ENCODE measurements at places on chromosomes 1 and 21.

GRCh38 chr1:155970531-155971167 is 7.7 kb downstream of the ARHGEF2 start:
- DNase-seq, result no peak

DNA sequence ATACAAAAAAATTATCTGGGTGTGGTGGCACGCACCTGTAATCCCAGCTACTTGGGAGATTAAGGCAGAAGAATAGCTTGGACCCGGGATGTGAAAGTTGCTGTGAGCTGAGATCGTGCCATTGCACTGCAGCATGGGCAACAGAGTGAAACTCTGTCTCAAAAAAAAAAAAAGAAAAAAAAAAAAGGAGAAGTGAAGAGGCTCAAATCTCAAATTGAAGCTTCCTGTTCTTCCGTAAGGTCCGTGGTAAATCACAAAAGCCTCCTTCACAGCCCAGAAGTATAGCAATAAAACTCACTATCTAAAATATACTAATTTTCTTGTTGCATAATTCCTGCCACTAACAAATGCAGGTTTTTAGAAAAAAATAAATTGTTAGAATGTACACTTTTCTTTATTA is 498.2 kb upstream of the BRINP3 start:
- no peak for DNase-seq

DNA sequence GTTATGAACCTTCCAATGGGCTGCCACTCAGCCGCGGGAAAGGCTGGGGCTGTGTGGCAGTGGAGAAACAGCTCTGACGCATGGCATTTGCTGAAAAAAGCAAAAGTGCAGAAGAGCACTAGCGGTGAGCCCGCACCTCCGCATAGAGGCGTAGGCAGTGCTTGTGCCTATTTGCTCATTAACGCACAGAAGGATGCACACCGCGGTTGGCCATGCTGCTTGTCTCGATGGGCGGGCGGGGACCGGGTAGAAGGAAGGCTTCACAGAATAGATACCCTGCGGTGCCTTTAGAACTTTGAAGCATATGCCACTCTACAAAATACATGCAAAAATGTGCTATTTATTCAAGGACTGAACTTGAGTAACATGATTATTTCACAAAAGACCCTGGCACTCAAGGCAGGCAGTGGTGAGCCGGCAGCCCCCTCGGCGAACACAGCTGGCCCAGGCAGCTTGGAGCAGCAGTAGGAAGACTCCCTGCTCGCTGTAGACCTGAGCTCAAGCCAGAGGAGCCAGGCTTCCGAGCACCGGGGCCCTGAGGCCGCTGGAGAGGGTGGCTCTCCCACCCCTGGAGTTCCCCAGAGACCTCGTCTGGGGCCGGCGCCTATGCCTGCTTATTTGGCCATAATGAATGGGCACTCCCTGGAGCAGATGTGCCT is 71.5 kb downstream of the SIK1 start:
- DNase-seq, result no peak

GRCh38 chr21:16563795-16564194 is 834.0 kb downstream of the USP25 start:
- no peak for DNase-seq

- no peak for DNase-seq
Observed at GRCh38 chr21:37631319-37632117, 264.9 kb downstream of the DYRK1A start.

DNA sequence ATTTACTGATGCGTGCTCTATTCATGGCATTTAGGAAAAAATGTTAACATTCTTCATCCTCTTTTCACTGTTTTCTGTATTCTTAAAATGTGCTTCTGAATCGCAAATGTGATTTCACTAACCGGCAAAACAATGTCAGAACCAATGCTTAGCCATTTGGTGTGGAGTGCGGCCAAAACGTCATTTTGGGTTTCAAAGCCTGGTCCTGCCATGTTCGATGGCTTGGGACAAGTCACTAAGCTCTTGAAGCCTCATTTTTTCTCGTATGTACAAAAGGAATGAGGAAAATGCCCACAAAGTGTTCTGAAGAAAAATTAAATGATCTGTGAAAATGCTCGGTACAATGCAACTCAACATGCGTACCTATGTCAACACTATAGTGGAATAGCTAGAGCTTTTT is 175.3 kb downstream of the APP start:
- DNase-seq, result no peak

GRCh38 chr1:36304970-36305914 is 926 bp upstream of the SH3D21 start:
- no peak for DNase-seq

DNA sequence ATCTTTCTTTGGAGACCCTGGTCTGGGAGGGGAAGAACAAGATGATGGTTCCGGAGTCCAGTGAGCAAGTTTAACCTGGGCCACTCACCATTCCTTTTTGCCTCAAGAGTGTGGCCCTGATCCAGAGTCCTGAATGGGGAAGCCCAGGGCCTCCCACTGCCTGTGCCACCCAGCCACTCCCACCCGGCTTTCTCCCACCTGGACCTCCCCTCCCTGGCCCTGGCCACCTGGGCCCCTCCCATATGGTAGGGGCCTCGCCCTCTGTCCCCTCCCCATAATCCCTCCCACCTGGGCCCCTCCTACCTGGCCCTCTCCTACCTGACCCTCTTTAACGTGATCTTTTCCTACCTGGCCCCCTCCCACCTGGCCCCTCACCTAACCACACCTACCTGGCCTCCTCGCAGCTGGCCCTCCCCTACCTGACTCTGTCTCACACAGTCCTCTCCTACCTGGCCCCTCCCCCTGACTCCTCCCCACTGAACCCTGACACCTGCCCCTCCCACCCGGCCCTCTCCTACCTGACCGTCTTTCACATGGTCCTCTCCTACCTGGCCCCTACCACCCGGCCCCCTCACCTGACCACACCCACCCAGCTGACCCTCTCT is 220.7 kb upstream of the VAMP3 start:
- no peak for DNase-seq

DNA sequence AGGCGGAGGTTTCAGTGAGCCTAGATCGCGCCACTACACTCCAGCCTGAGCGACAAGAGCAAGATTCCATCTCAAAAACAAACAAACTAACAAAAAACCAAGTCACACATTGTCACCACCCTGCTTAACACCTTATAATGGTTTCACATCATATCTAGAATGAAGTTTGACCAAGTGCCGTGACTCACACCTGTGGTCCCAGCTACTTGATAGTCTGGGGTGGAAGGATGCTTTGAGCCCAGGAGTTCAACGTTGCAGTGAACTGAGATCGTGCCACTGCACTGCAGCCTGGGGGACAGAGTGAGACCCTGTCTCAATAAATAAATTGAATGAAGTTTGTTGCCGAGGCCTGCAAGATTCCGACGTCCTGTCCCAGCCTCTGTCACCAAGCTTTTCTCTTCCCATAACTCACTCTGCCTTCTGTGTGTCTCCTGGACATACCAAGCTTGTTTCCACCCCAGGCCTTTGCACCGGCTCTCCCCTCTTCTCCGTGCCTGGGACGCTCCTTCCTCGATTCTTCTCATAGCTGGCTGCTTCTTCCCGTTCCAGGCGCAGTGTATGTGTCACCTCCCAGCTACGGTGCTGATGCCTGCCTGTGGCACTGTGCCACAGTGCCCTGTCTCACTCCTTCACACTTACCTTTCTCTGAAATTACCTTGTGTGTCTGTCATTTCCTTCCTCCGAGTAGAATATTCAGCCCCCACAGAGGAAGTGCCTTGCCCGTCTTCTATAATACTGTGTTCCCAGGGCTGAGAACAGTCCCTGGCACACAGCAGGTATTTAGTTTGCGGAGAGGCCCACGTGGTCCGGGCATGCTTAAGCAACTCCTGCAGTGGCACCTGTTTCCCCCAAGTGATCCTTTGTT is 3.8 kb upstream of the SELENON start:
- no peak for DNase-seq

DNA sequence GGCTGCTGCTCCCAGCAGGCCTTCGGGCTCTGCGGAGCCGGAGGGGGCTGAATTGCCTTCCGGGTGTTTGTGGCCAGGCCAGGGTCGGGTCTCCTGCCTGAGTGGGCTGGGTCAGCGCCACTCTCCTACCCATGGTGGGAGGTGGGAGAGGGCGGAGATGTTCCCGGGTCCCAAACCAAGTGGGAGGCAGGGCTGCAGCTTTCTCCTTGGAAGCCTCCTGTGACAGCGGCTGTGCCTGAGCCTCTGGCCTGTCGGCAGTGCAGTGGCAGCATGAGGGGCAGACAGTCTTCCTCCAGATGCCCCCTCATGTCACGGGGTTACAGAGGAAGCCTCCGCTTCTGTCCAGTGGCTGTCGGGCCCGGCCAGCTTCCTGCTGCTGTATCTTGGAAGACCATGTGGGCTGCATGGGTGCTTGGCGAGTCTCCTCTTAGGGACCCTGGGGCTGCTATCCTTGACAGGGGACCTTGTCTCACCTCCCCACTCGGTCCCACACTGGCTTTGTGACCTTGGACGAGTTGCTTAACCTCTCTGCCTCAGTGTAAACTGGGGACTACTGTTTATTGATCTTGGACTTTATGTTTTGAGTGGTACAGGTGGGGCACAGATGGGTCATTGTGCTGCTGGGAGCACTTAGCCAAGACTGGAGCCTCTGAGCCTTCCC is 4.3 kb downstream of the SKI start:
- no peak for DNase-seq

- DNase-seq, result no peak
Observed at GRCh38 chr1:116852910-116853309, 56.8 kb upstream of the PTGFRN start.

DNA sequence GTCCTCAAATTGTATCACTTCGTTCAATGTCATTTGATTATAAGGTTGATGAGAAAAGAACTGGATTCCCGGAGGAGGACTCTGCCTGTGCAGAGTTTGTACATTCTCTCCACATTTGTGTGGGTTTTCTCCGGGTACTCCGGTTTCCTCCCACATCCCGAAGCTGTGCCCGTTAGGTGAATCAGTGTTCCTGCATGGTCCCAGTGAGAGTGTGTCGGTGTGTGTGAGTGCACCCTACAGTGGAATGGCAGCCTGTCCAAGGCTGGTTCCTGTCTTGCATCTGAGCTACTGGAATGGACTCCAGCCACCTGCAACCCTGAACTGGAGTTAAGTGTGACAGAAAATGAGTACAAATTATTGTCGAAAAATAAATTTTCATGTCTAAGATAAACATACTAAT is 92.2 kb upstream of the KCTD3 start:
- no peak for DNase-seq

GRCh38 chr1:212283741-212284140 is 1.5 kb upstream of the PPP2R5A start:
- DNase-seq, result no peak

GRCh38 chr1:60973668-60974067 is 108.7 kb upstream of the NFIA start:
- DNase-seq, result no peak

DNA sequence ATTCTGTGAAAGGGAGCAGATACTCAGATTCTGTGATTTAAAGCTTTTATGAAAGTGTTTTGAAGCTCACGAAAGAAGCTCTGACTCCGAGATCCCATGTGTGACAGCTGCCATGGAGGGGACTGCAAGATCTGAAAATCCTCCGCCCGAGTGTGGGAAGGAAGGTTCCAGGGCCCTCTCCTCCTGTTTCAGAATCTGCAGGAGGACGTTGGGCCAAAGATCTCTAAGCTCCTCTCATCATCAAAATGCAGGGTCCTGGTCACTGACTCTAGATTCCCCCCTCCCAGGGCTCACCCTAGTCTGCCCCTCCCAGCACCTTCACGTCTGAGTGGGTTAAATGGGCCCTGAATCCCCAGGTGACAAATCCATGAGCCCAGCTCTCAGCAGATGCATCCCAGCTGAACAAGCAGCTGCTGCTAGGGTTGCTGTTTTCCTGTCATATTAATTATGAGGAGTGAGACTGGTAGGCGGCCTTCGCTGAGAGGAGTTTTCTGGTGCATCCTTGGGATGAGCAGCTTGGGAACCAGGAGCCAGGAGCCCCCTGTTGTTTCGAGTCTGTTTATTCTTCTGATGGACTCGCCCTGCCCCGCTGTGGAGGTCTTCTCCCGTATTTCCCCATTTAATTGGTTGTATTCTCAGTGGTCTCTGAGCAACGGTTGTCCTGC is 402.0 kb downstream of the MATN1 start:
- no peak for DNase-seq

DNA sequence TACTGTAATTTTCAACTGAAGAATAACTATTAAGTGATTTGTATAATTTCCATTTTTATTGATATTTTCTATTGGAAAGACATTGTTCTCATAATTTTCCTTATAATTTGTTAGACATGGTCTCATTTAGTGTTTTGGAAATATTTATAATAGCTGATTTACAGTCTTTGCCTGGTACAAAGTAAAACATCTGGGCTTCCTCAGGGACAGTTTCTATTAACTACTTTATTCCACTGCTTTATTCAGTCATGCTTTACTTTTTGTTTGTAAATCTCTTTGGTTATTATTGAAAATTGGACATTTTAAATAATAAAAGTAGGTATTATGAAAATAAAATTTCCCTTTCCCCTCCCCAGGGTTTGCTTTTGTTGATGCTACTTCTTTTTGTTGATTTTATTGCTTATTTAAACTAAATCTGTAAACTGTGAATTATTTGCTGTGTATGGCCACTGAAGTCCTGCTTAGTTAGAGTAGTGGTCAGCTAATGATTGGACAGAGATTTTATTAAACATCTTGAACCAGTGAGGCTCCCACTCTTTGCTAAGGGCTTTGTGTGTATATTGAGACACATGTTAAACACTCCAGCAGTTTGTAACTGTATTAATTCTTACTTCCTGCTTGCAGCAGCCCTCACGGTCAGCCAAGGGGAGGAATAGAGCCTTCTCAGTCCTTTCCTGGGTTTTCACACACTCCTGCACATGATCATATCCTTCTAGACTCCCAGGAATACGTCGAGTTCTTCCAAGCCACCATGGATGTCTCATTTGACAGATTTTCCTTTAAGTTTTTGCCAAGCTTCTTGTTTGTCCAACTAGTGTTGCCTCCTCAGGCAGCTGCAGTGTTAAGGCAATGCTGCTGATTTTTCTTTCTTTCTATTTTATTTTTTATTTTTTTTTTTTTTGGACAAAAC is 994.6 kb upstream of the PRMT6 start:
- no peak for DNase-seq

- DNase-seq, result no peak
Observed at GRCh38 chr1:44828003-44828651, 14.9 kb downstream of the PTCH2 start.

- no peak for DNase-seq
Observed at GRCh38 chr1:21495225-21495820, 13.9 kb upstream of the ALPL start.

GRCh38 chr1:87720561-87720960 is 391.9 kb downstream of the LMO4 start:
- no peak for DNase-seq

- no peak for DNase-seq
Observed at GRCh38 chr1:202250982-202251381, 57.4 kb downstream of the LGR6 start.

- DNase-seq, result no peak
Observed at GRCh38 chr1:4120557-4121292, 220.7 kb upstream of the C1orf174 start.

GRCh38 chr21:8994640-8995511 is 1526.5 kb upstream of the TPTE start:
- no peak for DNase-seq

Data from stimulated activated effector memory CD8-positive, alpha-beta T cell treated with anti-CD3 and anti-CD28 coated beads, Interleukin-12 subunit alpha, Interleukin-12 subunit beta, amount 100 ng/mL, for 72 hours (primary cell).